Nucleus accumbens (tissue), 56 donors: ENCODE measurements at places on chromosomes 1 and 21.

DNA sequence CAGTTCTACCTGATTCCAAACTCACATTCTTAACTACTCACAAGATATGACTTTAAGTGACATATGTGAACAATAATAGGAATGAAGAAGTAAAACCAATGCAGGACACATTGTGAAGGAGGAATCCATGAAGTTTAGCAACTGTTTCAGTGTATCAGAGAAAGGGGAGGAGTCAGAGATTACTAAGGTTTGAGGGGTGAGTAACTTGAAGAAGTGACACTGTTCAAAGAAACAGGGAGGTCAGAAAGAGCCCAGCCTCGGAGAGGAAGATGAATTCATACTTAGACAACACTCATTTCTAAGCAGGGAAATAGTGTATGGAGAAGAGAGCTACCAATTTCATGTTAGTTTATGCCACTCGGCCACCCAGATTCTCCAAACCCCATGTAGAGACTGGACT, 28.2 kb upstream of the RPF1 start:
- DNase-seq, result no peak

- DNase-seq, result no peak
Measured at GRCh38 chr1:229253151-229253974, 17.5 kb upstream of the RAB4A start.

DNA sequence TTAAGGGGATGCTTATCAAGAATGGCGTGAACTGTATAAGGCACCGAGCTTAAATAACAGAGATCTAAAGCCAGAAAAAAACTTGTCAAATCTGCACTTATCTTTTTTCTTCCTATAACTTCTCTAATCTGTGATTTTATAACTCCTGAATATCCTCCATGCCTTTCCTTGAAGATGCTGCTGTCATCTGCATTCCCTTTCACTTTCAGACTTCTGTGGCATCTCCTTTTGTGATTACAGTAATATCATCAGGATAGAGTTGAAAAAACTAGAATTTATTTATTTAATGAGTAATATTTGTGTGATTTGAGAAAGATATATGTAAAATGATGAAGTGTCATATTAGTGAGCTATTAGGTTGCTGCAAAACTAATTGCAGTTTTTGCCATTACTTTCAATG, 357.8 kb upstream of the PTBP2 start:
- DNase-seq, result no peak

- no peak for DNase-seq
Measured at GRCh38 chr1:101960142-101960541, 36.6 kb downstream of the OLFM3 start.

GRCh38 chr1:116448785-116449385, 75.8 kb downstream of the ATP1A1 start:
- DNase-seq, result no peak

DNA sequence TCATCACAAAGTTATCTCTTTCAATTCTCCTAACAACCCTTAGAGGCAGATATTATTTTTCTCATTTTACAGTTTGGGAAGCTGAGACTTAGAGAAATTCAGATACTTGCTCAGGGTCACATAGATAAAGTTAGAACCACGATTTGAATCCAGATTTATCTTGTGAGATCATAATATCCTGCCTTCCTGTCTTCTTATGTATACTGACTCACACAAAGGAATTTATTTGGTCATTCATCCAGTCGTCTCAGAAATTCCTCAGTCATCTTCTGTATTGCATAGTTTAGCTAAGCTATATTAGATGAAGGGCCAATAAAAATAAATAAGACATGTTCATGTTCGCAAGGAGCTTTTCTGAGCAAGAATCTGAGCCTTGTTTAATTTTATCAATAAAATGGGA, 35.8 kb upstream of the RUNX1 start:
- no peak for DNase-seq

DNA sequence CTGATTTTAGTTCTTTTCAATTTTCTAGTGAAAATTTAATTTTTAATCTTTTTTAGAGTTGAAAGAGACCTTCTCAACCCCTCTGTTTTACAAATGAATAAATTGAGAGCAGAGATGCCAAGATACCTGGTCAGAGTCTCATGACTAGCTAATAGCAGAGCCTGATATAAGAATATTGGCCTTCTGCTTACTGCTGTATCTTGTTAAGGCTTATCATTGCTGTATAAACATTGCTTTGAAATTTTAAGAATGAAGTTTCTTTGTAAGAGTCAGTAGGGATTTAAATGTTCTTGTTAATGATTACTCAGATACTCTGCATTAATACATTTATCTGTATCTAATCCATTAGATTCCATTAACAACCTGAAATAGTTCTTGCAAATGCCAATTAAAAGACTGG, 9.8 kb downstream of the XPR1 start:
- no peak for DNase-seq

GRCh38 chr1:35544976-35545375, 12.2 kb downstream of the KIAA0319L start:
- DNase-seq, result no peak

DNA sequence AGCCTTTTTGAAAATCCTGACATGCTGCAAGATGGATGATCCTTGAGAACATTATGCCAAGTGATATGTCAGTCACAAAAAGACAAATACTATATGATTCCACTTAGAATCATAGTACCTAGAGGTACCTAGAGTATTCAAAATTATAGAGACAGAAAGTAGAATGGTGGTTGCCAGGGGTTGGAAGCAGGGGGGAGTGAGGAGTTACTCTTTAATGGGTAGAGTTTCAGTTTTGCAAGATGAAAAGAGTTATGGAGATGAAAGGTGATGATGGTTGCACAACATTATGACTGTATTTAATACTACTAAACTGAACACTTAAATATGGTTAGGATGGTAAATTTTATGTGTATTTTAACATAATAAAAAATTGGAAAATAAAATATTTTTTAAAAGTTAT, 37.9 kb upstream of the PODN start:
- DNase-seq, result no peak

DNA sequence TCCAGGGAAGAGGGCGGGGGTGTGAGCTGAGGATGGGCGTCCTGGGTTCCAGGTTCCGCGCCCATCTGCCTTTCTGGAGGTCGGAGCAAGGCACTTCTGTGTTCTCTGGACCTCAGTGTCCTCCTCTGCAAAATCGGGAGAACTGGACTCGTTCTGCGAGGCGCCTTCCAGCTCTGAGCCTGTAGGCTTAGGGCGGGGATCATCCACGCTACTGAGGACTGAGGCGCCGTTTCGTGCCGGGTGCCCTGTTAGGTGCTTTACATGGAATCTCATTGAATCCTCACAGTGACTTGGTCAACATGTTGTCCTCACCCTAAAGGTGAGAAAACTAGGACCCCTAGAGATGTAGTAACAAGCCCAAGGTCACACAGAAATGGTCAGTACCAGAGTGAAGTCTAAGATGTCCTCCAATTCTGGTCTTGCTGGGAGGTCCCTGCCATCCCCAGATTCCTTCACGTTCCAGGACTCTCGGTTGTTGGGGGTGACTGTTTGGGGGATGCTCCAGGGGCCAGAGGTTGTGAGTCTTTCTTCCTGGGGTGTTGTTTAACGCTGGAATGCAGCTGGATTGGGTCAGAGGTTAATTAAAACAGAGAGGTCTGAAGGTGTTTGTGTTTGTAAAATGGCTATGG, 677 bp downstream of the PRKAA2 start:
- DNase-seq, result no peak

DNA sequence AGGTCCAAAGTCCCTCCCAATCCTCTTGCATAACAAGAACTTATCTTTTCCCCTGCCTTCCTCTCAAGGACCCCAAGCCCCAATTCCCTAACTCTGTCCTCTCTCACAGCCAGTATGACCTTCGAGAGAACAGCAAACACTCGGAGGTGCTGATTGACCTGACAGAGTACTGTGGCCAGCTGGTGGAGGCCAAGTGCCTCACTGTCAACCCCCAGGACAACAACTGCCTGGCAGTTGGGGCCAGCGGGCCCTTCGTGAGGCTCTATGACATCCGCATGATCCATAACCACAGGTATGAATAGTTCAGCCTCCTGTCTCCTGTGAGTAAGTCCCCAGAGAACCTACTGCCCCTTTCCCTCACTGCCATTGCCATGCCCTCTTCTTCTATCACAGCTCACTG, 29.9 kb upstream of the TMEM222 start:
- DNase-seq, result no peak

DNA sequence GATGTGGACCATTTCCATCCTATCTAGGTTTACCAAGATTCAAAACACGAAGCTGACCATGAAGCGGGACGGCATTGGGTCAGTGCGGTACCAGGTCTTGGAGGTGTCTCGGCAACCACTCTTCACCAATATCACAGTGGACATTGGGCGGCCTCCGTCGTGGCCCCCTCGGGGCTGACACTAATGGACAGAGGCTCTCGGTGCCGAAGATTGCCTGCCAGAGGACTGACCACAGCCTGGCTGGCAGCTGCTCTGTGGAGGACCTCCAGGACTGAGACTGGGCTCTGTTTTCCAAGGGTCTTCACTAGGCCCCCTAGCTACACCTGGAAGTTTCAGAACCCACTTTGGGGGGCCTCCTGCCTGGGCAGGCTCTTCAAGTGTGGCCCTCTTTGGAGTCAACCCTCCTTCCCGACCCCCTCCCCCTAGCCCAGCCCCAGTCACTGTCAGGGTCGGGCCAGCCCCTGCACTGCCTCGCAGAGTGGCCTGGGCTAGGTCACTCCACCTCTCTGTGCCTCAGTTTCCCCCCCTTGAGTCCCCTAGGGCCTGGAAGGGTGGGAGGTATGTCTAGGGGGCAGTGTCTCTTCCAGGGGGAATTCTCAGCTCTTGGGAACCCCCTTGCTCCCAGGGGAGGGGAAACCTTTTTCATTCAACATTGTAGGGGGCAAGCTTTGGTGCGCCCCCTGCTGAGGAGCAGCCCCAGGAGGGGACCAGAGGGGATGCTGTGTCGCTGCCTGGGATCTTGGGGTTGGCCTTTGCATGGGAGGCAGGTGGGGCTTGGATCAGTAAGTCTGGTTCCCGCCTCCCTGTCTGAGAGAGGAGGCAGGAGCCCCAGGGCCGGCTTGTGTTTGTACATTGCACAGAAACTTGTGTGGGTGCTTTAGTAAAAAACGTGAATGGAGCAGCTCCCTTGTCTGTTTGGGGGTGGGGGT, 864 bp upstream of the CCDC24 start:
- no peak for DNase-seq

- DNase-seq, result no peak
Measured at GRCh38 chr1:42978317-42979035, 19.8 kb upstream of the SLC2A1 start.

- no peak for DNase-seq
Measured at GRCh38 chr1:94716965-94717364, 103.2 kb upstream of the SLC44A3 start.

DNA sequence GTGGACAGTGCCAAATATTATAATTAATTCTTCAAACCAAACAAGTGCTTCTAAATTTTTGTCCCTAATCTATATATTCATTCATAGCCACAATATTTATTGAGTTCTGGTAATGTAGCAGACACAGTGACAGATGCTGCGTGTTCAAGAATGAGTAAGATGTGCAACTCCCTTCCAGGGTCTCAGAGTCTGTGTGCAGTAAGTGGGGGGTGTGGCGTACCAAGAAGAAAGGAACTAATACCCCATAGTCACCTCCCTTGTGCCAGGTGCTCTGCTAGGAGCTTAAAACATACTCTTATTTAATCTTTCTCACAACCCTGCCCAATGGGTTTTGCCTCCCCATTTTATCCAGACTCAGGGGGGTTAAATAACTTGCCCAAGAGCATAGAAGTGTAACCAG, 358.7 kb downstream of the BARHL2 start:
- no peak for DNase-seq

- DNase-seq, result no peak
Measured at GRCh38 chr1:32967888-32968568, 3.4 kb upstream of the RNF19B start.

DNA sequence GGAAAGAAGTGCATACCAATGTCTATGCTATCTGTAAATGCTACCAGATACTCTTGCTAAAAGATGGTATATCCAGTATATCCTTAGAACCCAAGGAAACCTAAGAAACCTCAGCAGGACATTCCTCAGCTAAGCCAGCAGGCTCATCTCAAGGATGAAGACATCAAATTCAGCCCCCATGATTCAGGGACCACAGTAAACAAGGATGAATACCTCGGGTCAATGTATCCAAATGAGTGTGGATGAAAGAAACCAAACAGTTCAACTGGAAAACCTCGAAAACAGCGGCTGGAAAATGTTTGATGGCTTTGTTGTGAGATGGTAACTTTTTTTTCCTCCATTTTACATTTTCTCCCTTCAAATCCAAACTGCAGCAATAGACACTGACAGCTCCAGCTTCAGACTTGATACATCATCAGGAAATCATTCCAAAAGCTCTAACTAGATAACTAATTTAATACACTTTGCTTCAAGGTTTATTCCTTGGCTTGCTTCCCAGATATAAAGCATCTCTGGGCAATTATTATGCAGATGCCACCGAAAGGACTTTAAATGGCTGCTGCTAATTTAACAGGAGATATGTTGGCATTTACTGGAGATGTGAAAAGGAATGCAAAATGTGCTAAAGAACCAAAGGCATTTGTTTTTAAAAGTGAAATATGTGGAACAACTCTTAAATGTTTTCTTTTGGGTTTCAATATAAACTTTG, 73.6 kb downstream of the SMYD2 start:
- DNase-seq, result no peak

DNA sequence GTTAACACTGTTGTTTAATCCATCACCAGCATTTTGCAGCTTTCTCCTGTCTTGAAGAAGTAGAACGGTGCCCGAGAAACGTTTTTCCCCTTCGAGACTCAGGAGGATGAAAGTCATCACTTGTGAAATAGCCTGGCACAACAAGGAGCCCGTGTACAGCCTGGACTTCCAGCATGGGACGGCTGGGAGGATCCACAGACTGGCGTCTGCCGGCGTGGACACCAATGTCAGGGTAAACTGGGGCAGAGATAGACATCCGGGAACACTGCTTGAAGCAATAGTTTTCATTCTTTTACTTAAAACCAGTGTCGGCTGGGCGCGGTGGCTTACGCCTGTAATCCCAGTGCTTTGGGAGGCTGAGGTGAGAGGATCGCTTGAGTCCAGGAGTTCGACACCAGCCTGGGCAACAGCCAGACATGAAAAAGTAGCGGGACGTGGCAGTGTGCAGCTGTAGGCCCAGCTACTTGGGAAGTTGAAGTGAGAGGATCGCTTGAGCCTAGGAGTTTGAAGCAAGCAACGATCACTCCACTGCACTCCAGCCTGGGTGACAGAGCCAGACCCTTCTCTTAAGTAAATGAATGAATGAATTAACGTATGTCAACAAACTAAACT, 945 bp downstream of the CHAF1B start:
- no peak for DNase-seq

DNA sequence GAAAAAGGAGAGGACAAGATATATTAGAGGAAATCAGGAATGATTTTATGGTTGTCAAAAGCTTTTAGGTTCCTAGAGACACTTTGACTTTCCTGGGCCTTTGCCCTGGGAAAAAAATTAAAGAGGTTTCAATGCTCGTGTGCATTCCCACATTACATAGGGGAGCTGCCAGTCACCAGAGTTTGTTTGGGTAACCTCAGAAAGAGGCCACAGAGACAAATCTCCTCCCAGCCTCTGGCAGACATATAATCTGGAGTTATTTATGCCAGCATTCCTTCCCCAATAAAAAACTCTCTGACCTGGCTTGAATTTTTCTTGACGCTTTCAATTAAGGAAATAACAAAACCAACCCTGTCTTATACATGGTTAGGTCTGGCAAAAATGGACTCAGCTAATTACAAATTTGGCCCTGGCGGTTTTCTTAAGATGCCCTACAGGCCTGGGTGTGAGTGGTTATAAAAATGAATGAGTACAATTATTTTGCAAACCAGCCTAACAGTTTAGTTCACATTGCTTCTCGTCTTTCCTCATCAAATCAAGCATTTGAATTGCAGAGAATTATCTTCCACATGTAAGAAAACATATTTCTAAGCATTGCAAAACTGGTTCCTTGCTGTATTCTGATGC, 63.7 kb downstream of the WLS start:
- DNase-seq, result no peak
